Ureter (tissue), 1 donor: ENCODE measurements at places on chromosomes 6 and 20.

- no peak for DNase-seq
These were observed 82.3 kb downstream of the DNAH8 start for GRCh38 chr6:38797391-38797790.

GRCh38 chr6:20021795-20022194 is 184.6 kb downstream of the ID4 start:
- no peak for DNase-seq

- DNase-seq: peak; percentile 85
These were observed 113.2 kb downstream of the CEBPB start for GRCh38 chr20:50303573-50304500.

DNA sequence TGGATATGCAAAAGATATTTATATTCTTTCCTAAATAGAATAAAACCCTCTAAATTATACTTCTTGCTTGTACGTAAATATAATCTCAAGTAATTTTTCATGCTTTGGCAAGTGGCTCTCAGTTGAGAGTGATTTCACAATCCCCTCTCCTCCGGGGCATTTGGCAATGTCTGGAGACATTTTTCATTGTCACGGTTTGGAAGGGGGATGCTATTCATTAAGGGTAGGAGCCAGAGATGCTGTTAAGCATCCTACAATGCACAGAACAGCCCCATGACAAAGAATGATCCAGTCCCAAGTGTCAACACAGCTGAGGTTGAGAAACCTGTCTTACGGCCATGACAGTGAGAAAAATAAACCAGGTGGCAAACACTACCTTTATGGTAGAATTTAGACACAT is 75.7 kb downstream of the AGPAT4 start:
- DNase-seq: no peak
